ENCODE measurements at places on chromosomes 7 and 10.

DNA sequence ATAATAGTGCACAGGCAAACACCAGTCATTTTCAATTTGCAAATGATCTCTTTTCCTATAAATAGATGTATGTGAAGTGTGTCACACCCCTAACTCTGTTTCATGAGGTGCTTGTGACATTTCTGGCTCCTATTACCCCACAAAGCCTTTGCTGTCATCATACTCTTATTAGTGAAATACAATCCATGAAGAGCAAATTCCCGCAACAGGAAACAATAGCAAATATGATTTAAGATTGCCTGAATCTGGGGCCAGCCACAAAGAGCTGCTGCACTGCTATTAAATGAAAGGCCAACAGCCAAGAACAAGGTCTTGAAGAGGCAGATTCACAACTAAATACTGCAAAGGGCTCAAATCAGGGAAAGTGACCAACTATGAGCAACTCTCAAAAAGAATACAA, 96.3 kb upstream of the CAV2 start:
- DNase-seq = no peak

DNA sequence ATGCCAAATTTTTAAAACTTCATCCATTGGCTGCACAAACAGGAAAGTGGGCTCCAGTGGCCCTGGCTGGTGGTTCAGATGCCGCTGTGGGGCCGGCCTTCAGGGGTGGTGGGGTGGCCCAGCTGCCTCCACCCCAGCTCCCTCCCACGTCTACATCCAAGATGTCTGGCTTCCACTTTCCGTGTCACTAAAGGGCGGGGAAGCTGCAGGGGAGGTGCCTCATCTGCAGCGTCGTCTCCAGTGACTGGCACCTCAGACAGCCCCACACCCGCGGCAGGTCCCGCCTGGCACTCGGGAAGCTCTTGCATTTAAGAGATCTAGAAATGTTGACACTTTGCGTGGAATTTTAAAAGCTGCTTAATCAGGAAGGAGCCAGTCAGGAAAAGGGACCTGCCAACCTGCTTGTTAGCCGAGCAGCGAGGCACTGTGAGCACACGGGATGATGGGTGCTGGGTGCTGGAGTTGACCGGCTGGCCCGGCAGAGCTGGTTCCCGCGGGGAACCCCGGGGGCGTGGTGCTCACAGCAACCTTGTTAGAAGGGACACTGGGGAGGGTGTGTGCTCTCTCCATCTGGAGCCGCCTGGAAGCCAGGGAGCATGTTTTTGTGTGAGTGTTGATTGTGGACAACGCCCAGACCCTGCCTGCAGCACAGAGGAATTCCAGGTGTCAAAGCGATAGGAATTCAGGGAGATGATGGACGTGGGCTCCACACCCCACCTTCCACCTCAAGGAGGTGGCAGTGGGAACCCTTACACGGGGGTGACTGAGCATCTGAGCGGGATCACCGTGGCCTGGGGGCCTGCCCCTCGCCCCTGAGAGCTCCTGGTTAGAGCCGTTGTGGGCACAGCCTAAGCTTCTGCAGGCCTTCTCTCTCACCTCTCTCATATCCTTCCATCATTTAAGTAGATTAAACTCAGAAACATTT, 320.5 kb downstream of the PTPRN2 start:
- no peak for DNase-seq

DNA sequence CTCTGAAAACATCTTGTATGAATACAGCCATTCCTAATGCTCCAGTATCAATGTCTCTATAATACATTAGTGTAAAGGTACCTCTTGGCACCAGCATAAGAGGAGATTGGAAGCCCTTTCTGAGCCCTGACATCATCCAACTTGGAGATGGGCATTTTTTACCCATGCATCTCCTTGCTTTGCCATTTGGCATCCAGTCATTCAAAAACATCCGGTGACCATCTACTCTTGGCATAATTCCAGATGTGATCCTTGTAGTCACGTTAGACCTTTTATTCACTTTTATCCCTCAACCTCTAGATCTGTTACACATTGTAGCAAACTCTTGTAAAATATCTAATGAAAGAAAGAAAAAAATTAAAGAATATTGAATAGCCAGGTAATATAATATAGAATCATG, 17.9 kb upstream of the SGMS1 start:
- DNase-seq = no peak

DNA sequence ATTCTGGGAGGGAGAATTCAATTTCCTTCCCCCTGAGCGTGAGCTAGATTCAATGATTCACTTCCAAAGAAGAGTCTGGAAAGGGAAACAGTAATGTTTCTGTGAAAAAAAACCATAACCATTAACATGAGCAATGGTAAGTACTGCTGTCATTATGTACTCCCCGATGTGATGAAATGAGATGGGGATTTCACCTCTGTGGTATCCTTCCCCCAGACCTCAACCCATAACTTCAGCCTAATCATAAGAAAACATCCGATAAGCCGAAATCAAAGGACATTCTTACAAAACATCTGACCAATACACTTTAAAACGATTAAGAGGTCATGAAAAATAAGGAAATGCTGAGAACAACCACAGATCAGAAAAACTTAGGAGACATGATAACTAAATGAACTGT, 27.2 kb downstream of the EZH2 start:
- no peak for DNase-seq

DNA sequence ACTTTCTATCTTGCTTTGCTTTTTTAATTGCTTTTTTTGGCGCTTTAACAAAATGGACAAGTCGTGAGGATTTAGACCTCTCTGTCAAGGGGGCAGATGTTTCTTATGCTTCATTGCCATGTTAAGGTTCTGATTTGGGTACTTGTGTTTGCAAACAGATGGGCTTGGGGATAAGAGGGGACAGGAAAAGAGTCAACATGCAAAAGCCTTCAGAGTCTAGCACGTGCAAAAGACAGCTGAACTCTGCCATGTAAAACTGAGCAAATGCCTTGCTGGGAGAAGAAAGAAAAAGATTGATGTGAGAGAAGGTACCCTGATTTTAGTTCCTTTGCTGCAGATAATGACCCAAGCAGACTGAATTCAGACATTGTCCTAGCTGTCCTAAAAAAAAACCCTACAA, 173.1 kb downstream of the KIAA1217 start:
- DNase-seq = no peak

DNA sequence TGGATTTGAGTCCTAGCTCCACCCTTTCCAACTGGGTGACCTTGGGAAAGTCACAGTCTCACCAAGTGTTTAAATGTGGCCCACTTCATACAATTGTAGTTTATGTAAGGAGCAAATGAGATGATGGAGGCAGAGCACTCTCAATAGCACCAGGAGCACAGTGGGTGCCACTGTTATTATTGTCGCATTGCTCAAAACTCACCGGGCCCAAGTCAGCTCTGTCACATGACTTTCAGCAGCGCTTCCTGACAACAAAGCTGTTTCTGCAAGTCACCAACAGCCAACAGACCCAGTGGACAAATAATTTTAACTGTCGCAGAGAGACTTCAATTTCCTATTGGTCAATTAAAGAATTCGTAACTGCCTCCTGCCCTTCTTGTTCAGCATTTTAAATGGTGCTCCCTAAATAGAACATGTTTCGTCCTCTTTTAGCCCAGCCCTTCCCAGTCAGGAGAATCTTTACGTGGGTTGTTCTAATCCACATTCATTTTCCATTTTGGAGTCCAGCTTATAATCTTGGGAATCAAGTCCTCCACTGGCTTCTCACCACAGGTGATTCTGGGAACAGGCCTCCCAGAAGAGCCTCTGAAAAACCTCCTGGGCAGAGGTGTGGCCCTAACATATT, 415.6 kb upstream of the NPVF start:
- DNase-seq = no peak

- no peak for DNase-seq
Observed at GRCh38 chr7:94913391-94913790, 6.0 kb downstream of the PPP1R9A start.

DNA sequence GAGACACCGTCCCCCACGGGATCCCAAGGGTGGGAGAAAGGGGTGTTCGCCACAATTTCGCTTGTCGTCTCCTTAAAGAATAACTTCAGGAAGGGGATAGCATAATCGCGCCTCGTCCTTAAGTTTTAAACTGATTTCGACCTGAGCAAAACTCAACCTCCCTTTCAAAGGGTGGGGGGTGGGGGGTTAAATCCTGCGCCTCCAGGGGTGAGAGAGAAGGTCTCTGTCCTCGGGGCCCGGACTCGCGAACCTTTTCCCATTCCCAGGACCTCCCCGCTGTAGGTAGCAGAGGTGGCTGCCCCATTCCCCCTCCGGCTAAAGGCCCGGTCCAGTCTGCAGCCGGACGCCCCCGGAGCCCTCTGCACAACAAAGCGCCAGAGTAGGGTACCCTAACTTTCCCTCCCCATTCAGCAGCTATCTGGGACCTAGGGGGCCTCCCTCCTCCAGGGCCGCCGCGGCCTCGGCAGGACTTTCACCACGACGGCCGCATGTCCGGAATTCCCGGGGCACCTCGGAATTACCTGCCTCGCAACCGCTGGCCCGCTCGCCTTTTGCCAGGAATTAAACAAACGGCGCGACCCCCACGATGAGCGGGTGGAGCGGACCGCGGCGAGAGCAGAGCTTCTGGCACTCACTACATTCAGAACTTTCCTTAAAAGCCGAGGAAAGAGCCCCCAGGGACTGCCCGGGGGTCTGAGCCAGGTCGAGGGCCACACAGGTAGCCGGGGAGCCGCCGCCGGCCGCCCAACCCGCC, 1.7 kb downstream of the CDK6 start:
- DNase-seq = peak; percentile 31

GRCh38 chr7:425794-426188, 93.9 kb downstream of the PDGFA start:
- DNase-seq = no peak

GRCh38 chr7:66355756-66356155, 150.6 kb downstream of the TPST1 start:
- no peak for DNase-seq

DNA sequence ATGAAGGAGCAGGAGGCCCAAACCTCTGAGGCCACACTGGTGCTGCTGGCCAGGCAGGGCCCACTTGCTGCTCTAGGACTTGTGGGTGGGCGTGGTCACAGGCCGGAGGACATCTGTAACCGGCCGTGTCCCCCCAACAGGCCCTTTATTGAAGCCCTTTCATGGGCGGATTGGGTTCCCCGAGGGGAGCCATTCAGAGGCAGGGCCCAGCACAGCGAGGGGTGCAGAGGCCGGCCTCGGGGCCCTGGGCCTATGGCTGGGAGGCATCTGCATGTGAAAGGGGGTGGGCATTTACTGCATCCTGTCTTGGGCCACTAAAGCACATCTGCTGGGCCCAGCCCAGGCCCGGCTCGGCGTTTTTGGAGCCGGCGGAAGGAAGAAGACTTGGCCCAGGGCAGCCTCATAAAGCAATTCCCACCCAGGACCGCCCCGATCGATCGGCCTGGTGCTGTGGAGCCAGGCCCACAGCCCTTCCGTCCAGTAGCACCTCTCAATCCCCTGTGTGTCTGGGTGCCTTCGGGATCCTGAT, 8.4 kb downstream of the LHPP start:
- DNase-seq = no peak

- no peak for DNase-seq
Observed at GRCh38 chr7:80954191-80954590, 35.3 kb upstream of the SEMA3C start.

GRCh38 chr10:21514818-21515351, 10.6 kb downstream of the SKIDA1 start:
- no peak for DNase-seq

- DNase-seq = no peak
Observed at GRCh38 chr7:34761206-34761605, 103.2 kb downstream of the NPSR1 start.

Data from LoVo (cell line).